ENCODE measurements at places on chromosomes 16 and 17.

GRCh38 chr17:78993981-78994671 is 14.4 kb upstream of the LGALS3BP start:
- DNase-seq = no peak

GRCh38 chr17:2852221-2852620 is 56.0 kb downstream of the RAP1GAP2 start:
- DNase-seq = no peak

GRCh38 chr17:80729016-80729415 is 184.4 kb downstream of the RPTOR start:
- no peak for DNase-seq

GRCh38 chr17:17416007-17416399 is 60.8 kb upstream of the MED9 start:
- no peak for DNase-seq

- no peak for DNase-seq
These were observed 75.2 kb downstream of the RBFOX3 start for GRCh38 chr17:79535728-79536025.

DNA sequence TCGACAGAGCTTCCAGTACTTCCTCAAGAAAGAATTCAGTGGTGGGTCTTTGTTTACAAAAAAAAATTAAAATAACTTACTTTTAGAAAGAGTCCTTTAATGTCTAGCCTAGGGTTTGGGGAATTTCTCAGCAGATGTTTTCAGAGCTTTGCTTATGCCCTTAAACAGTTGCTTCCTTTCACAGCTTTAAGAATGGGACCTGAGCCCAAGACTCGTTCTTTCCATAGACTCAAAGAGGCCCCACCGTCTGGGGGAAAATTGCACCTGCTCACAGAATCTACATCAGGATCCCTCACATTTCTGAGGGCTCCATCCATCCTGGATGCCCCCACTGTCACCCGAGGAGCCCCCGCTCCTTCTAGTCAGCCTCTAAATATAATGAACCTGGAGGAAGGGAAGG is 60.0 kb downstream of the RGS9 start:
- DNase-seq = no peak

DNA sequence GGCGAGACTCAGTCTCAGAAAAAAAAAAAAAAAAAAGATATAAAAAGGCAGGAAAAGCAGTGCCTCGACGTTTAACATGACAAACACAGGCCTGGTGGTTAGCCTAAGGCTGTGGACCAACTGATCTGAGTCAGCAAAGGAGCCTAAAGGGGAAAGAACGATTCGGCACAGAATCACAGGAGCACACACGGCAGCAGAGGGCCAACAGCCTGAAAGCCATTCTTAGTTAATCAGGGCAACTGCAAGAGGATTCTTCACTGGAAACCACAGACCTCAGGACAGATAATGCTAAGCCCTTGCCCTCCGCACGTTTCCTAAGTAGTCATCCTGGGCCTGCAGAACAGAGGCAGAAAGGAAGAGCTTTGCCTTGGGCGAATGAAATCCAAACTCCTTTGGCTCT is 14.7 kb downstream of the TMEM11 start:
- DNase-seq = no peak

GRCh38 chr16:23566724-23567123 is 9.2 kb downstream of the UBFD1 start:
- no peak for DNase-seq

DNA sequence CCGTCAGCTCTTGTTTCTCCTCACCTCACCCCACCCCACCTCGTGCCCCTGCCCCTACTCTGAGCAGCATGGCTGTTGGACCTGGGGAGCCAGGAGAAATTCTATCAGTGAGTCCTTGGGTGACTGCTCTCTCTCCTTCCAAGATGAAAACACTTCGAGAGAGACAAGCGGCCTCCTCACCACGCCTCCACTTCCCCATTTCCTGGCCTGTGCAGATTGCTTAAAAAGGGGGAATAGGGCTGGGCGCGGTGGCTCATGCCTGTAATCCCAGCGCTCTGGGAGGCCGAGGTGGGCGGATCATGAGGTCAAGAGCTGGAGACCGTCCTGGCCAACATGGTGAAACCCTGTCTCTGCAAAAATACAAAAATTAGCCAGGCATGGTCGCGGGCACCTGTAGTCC is 9.5 kb downstream of the DLX4 start:
- DNase-seq = no peak

DNA sequence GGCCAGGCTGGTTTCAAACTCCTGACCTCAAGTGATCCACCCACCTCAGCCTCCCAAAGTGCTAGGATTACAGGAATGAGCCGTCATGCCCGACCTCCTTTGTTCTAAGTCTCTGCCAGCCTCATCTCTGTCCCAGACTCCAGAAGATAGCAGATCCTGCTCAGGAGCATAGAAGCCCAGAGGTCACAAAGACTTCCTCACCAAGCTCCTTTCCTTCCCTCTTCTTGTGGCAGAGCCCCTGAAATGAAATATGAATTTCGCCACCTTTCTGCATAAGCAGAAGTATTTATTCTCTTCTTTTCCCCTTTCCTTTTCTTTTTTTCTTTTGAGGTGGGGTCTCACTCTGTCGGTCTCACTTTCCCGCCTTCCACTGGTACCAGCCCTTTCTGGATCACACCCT is 11.5 kb upstream of the PIPOX start:
- no peak for DNase-seq

GRCh38 chr16:72475688-72476087 is 303.7 kb upstream of the PMFBP1 start:
- DNase-seq = no peak

GRCh38 chr16:64133366-64133765 is 988.5 kb downstream of the CDH11 start:
- DNase-seq = peak; percentile 27

GRCh38 chr17:50314456-50315011 is 31.4 kb upstream of the XYLT2 start:
- no peak for DNase-seq

DNA sequence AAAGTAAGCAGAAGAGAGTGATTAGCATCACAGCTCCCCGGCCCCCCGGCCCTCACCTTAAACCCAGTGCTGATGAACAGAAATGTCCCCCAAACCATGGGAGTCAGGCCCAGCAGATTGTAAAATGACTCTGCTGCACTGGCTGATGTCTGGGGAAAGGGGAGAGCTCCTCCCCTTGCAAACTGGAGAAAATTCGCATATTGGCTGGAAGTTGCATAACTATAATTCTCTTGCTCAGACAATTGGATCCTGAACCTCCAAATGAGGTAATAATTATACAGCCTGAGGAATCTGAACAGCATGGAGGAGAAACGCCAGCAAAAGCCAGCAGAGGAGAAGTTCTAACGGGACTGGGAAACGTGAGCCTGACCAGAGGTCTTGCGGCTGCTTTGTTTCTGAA is 109.7 kb downstream of the C16orf95 start:
- DNase-seq = no peak
